ENCODE measurements at places on chromosomes 6 and 20.

DNA sequence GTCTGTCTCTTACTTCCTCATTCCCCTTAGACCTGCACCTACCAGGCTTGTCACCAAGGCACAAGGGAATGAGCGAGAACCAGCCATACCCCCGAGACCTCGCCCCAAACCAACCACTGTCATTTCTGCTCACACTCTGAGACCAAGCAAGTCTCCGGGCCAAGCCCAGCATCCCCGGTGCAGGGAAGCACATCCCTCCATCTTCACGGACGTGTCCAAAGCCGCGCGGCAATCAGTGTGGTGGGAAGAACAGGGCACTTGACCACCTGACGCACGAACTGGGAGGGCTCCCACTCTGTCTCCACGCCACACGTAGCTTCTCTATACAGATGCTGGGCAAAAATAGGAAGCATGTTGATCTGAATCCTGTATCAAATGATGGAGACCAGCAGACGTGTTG is 28.4 kb upstream of the THBS2 start:
- DNase-seq = no peak

DNA sequence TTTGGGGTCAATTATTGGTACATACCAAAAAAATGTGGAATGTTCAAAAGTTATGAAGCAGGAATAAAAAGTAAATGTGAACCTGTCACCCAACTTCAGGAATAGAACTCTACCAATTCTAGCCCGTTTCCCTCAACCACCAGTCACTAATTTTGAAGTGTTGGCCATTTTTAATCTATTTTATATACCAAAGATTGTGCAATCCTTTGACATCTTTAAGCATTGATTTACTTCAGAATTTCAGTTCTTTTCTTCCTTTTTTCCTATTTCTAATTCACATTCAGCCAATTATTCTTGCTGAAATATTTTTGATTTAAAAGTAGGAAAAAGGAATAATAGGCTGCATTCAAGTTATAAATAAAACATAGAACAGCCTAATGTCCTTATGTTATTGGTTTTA is 46.9 kb upstream of the SMIM28 start:
- DNase-seq = no peak

- no peak for DNase-seq
Measured at GRCh38 chr6:147538821-147539220, 30.3 kb downstream of the SAMD5 start.

- DNase-seq = no peak
Measured at GRCh38 chr20:9179867-9180266, 111.0 kb downstream of the PLCB4 start.

DNA sequence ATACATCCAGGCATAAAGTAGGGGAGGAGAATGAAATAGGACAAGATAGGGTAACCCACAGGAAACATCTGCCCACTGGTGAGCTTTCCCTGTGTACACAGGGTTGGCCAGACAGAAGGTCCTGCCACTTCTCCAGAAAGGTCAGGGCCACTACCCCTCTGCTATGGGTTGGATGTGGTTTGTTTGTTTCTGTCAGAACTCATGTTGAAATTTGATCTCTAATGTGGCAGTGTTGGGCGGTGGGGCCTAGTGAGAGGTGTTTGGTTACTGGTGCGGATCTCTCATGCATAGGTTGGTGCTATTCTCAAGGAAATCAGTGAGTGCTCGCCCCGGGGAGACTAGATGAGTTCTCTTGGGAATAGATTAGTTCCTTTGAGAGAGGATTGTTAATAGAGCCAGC is 15.6 kb upstream of the MAS1 start:
- no peak for DNase-seq

DNA sequence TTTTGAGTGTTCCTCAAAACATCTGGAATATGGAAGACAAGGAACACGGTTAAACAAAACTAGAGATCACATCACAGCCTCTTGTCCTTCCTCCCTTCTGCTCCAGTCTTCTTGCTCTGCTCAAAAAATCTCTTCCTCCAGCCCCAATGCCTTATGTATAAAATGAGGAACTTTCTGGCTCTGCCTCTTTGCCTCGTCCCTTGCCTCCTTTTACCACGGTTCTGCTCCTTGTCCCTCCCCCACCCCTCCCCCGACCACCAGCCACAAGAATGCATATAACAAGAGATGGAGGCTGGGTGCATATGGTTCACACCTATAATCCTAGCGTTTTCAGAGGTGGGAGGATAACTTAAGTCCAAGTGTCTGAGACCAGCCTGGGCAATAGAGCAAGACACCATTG is 43.6 kb downstream of the PLAGL2 start:
- no peak for DNase-seq

- DNase-seq = no peak
Measured at GRCh38 chr20:1122388-1123315, 4.2 kb downstream of the PSMF1 start.

- peak; percentile 68 for DNase-seq
Measured at GRCh38 chr20:49115564-49115963, 69.5 kb downstream of the CSE1L start.

DNA sequence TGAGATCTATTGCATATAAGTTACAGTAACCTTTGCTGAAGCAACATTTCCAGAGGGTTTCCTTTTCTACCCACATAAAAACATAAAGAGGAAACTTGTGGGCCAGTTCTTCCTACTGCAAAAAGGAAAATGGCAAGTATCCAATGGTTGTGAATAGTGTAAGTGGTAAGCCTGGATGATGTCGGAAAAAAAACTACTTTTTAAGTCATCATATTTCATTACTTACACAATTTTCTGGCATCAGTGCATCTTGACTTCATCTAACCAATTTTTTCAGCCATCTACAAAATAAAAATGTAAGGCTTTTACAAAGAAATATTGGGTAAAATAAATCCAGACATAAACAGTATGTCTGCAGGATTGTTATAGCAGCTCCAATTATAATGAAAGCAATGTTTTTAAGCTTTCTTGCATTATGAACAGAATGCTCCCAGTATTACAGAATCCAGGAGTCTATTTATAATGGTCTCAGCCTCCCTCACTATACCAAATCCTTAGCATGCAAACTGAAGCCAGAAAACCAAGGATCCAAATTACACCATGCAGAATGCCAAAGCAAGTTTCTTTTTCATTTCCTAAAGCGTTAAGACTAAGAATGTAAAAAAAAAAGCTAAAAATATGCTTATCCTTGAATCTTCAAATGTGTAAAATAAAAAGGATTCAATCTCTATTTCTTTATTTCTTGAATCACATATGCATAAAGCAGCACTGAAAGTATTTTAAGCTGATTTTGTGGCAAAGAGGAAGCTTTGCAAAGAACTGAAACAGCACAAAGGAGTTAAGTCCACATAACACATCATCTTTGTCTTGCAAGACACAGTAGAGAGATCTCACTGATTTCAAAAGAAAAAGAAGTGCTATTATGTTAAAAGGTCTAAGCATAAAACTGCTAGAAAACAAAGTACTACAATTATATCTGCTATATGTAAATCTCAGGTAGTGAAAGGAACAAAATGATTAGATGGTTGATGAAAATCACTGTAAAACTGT is 126.8 kb upstream of the HMGCLL1 start:
- no peak for DNase-seq
